ENCODE measurements at places on chromosomes 11 and 22.

- DNase-seq, result peak; percentile 52
Measured at GRCh38 chr11:88508759-88509581, 171.4 kb upstream of the CTSC start.

- no peak for DNase-seq
Measured at GRCh38 chr11:65952052-65952521, 6.8 kb downstream of the TSGA10IP start.

GRCh38 chr22:20965104-20965887, 1.8 kb upstream of the AIFM3 start:
- DNase-seq, result no peak

DNA sequence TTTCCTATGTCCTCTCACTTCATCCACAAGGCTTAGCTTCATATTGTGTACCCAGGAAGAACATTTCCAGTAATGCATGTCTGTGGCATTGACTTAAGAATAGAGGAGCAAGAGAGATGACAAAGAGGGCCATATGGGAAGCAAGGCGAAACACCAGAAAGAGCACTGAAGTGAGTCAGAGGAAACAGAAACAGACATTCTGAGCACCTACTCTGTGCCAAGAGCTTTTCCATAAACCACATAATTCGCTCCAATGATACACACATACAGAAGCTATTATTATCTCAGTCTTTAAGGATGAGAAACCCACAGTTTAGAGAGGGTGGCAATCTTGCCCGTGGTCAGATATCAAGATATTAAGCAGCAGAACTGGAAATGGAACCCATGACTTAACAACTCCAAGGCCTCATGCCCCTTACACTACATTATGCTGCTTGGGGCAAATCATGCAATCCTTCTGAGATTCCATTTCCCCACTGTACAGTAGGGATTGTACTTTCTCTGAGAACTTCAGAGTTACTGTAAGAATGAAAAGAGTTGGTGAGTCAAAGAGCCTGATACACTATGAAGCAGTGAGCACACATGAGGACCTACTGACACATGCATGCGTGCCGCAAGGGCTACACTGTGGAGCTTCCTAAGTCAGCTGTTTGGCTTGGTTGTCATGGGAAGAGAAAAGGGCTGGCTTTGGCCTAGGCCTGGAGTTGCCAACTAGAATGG, 126.6 kb downstream of the KCNC1 start:
- no peak for DNase-seq

- DNase-seq, result no peak
Measured at GRCh38 chr11:36010010-36010740, 66.3 kb downstream of the LDLRAD3 start.

DNA sequence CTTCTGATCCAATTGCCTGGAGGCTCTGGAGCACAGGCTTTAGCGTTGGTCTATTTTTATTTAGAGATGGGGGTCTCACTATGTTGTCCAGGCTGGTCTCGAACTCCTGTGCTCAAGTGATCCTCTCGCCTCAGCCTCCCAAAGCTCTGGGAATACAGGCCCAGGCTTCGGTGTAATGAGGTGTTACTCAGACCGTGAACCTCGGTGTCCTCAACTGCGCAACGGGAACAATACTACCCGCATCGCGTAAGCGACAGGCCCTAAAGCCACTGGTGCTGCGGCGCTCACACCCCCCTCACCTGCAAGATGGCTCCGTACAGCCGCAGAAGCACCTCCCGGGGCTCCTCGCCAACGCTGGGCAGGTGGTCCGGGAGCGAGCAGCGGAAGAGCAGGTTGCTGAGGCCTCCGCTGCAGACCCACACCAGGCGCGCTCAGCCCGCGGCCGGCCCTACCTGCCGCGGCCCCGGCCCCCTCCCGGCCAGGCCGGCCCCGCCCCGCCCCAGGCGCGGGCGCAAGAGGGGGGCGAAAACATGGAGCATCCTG, 628 bp downstream of the CHKB start:
- no peak for DNase-seq

DNA sequence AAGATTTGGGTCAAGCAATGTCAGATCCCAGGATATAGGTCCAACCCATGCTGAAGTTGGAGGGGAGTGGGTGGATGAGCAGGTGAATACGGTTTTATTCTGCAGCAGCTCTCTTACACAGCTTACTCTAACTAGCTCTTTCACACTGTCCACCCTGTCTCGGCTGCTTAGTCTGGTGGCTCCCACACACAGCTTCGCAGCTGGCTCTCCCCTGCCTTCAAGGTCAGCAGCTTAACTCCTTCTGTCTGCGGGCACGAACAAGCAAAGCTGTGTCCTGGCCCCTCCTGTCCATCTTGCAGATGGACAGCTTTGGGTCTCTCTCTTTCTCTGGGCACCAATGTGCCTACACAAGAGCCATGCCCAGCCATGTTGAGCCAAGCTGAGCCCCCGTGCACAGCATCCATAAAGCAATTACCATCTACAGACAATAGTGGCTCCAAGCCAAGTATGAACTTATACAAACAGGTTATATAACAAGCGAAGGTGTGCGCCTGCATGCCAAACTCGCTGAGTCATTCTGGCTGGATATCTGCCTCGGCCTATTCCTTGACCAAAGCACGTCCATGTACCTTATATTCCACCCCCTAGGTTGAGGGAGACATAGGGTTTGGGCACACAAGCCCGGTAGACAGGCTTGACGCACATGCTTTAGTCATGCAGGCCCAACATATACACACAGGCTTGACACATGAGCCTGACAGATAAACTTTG, 1307.8 kb upstream of the RAG2 start:
- no peak for DNase-seq

DNA sequence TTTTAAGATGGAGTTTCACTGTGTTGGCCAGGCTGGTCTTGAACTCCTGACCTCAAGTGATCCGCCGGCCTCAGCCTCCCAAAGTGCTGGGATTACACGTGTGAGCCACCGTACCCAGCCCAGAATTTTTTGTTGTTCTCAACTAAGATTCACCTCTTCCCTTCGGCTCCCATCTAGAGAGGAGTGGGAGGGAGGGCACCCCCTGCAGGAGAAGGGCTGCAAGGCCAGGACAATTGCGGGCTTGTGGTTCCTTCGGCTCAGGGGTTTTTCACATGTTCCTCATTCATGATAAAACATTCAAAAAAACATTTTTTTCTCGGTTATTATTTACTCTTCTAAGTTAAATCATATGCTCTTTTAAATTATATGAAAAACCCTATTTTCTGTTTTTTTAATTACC, 201.1 kb upstream of the LRRC4C start:
- DNase-seq, result no peak

DNA sequence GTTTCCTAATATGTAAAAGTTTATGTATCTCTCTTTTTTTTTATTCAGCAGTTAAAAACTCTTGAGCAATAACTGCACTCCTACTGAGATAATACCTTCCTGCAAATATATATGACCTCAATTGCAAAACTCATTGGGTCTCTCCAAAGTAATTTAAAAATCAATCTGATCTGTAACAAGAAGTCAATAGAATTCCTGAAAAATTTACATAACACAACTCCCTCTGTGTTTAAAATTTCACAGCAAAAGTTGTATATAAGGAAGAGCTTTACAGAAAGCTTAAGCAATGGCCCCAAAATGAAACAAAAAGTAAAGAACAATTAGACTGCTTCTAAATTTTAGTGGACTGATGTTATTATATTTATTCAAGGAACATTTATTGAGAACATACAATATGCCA, 313.4 kb downstream of the DLG2 start:
- no peak for DNase-seq

DNA sequence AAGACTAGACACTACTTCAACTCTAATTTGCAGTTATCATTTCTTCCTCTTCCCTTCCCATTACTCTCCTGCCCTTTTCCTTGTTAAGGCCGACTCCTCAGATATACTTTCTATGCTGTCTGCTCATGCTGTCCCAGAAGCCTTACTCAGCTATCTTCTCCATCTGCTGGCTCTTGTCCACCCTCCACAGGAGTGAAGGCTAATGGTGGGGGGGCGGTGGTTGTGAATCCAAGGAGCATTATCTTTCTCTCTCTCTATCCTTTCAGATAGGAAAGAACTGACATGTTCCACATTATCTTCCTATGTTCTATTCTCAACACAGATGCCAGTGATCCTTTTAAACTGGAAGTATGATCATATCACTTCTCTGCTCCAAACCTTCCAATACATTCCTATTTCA, 37.4 kb downstream of the USP28 start:
- no peak for DNase-seq

GRCh38 chr22:35582861-35583670, 34.1 kb downstream of the MB start:
- peak; percentile 24 for DNase-seq

DNA sequence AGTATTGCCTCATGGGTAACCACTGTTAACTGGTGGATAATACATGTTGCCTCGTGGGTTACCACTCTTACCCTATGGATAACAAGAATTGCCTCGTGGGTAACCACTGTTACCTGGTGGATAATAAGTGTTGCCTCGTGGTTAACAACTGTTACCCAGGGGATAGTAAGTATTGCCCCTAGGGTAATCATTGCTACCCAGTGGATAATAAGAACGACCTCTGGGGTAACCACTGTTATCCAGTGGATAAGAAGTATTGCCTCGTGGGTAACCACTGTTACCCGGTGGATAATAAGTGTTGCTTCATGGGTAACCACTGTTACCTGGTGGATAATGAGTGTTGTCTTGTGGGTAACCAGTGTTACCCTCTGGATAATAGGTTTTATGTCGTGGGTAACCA, 28.1 kb upstream of the NXPE4 start:
- DNase-seq, result no peak

GRCh38 chr11:26847459-26847858, 125.6 kb upstream of the SLC5A12 start:
- no peak for DNase-seq

DNA sequence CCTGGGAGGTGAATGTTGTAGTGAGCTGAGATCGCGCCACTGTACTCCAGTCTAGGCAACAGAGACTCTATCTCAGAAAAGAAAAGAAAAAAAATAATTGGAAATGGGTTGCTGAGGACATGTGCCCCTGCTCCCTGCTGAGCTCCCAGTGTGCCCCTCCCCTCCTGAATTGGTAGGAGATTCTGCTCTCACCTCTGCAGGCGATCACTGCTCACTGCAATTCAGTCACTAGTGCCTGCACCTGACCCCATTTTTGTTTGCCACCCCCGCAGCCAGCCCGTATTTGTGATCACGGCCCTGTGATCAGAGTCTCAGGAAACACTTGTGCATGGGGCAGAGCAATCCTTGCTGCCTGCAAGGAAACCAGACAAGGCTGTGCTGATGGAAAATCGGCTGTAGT, 16.3 kb upstream of the SEC14L3 start:
- DNase-seq, result no peak

DNA sequence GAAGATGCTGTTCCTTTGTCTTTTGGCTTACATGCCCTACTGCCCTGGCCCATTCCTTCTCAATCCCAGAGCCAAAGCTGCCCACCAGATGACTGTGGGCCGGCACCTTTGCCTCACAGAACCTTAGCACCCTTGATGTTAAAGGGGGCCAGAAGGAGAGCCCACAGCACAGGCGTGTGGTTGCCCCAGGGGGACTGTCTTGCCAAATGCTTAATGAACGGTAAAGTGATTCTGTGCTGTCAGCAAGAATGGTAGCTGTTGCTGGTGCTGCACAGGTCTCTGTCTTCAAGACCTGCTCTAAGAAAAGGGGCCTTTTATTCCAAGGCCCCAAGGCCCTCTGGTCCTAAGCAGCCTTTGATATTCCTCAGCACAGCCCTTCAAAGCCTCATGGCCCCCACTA, 113.3 kb downstream of the MORC2 start:
- DNase-seq, result no peak

DNA sequence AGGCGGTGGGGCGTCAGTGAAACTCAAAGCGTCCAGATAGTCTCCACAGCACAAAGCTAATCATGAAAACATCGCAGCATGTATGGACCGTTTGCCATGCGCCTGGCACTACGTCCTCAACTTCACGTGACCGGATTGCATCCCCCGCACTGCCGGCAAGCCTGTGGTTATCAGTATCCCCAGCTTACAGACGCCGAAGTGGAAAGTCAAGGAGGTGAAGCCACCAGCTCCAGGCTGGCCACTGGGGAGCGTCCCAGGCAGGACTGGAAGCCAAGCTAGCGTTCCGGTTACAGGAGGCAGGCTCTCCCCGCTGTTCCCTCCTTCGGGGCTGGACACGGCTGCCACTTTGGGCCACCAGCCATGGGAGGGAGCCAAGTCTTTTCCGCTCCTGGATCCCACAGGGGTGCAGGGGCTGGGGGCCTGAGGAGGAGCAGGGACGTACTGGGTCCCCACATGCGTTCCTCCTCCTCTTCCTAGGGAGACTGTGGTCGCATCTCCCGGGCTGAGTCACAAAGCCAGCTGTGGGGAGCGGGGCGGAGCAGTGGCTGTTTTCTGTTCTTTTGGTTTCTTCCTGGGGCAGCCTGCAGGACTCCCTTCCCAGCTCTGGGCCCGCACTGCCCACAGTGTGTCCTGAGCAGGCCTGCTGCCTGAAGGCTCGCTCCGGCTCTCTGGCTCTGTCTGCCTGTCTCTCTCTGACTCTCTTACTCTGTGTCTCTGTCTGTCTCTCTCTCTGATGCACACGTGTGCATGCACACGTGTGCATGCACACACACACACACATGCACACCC, 4.3 kb upstream of the OSBPL5 start:
- DNase-seq, result no peak

DNA sequence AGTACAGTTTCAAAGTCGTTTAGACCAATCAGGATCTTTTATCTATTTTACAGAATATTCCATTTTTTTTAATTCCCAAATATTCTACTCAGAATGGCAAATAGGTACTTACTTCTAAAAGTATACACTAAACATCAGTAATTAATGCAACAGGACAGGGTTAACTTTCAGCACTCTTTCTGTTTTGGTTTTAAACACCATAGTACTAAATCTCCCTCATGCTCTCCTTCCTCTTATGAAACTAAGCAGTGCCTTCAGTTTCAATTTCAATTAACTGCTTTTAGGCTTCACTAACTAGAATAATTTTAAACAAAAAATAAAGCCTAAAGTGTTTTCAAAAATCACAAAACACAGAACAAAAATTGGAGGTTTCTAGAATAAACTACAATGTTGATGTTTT, 57.9 kb downstream of the NOX4 start:
- DNase-seq, result no peak

GRCh38 chr11:121350314-121351082, 57.9 kb downstream of the SC5D start:
- DNase-seq, result no peak

DNA sequence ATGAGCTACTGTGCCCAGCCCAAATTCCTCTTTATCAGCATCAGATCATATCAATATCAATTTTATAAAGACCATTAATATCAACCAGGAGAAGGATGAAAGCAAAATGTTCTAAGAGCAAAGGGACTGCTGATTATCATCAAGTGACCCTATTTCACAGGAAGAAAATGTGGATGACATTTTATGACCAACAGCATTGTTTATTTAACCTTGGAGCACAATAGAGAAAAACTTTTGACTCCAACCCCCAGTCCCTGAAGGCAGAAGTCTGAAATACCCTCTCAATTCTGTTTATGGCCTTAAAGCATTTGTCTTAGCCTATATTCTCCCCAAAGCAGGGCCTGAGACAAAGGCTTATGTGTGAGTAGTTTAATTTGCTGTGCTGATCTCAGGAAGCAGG, 11.3 kb upstream of the ALG8 start:
- DNase-seq, result no peak
